ENCODE measurements at places on chromosomes 16 and 17. TPM values are rescaled to one million over a fixed set of nuclear protein-coding genes. Genes with fewer than 3 reads are reported as not detected.
A peak's percentile ranks its signal among the peaks of the same experiment; 100 is the strongest.

Gene RND2
- total RNA-seq: not detected

Gene FOXO3B
- 4.6 TPM for total RNA-seq

Gene NOG
- 0.16 TPM for total RNA-seq

Gene CSH2
- total RNA-seq: 2.4 TPM

Gene GAN
- total RNA-seq: 15.7 TPM

Gene SEC14L5
- not detected for total RNA-seq

Gene SLC16A6
- 0.39 TPM for total RNA-seq

Gene HEATR9
- not detected for total RNA-seq

Gene NLRC3
- 24.6 TPM for total RNA-seq

Gene C17orf100
- 0.89 TPM for total RNA-seq

Gene HOXB2
- total RNA-seq: 21.7 TPM

Gene CLEC18B
- 0.49 TPM for total RNA-seq

Gene RHBDL1
- total RNA-seq: 1.3 TPM

DNA sequence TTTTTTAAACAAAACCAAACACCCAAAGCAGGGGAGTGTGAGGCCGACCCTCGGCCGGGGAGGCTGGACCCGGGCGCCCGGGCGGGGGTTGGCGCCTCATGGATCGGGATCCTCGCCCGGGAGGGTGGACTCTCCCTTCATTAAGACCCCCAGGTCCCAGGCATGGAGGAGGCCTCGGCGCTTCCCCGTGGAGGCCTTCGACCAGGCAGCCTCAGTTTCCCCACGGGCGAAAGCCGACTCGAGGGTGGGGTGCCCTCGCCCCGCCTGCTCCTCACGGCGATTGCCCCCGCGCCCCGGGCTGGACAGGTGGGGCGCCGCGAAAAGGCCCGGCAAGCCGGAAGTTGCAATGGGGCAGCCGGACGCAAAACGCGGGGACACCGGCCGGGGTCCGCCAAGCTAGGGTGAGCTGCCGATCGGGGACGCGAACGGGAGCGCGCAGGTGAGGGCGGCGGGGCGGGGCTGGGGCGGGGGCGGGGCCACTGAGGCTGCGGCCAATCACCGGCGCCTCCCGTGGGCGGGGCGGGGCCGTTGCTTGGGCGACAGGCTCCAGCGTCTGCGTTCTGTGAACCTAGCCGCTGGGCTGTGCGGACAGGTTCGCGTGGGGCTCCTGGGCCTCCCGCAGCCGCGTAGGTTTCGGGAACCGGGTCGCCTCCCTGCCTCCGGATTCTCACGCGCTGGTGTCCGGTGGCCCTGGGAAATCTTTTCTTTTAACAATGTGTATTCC, 6.0 kb upstream of the ZNF205 start:
- DNase-seq: peak; percentile 96

DNA sequence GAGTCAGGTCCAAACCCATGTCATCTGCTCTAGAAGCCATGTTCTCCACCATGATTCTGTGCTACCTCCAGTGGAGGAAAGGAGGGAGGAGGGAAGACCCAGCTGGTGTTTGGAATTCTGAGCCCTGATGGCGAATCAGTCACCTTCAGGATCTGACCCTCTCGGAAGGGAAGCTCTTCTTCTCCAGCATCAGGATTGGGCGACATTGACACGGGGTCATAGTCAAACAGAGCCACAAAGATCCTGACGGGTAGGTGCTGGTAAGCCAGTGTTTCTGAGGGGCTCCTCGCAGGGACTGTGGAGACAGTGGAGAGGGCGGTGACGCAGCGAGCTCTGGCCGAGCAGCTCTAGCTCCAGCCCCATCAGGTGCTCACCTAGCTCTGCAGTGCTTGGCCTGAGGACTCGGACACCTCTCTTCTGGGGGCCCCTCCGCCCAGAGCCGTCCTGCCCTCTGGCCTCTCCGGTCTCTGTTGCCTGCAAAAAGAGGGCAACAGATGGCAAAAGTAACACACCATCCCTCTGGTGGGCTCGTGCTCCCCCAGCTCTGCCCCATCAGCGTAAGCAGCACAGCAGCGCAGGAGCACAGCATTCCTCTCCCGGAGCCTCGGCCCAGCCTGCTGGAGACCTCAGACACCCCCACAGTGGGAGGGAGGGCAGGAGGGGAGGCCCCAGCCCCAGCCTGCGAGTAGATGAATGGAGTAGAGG, 21.0 kb downstream of the TSPOAP1 start:
- DNase-seq: no peak

DNA sequence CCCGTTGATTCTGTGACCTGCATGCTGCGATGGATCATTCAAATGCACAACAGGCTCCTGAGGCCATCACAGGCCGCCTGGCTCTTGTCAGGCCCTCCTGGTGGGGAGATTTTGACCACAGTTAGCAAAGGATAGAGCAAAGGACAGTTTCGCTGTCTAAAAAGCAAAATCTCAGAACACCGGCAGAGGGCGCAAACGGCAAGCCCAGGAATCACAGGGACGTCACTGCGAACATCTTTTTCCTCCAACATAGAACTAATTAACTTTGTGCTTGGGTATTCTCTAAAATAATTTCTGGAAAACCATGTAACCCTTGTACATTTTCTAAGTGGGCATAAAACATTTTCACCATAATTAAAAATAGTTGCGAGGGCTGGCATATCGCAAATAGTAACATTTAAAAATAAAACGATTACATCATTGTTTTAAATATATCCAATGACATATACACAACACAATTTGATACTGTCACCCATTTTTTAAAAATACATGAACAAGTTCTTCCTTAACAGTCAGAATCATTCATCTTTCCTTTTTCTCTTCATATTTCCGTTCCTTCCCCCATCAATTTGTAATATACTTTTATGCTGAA, 19.7 kb upstream of the SLC47A1 start:
- DNase-seq: no peak

GRCh38 chr17:62112229-62112628, 47.2 kb upstream of the MED13 start:
- DNase-seq: no peak

DNA sequence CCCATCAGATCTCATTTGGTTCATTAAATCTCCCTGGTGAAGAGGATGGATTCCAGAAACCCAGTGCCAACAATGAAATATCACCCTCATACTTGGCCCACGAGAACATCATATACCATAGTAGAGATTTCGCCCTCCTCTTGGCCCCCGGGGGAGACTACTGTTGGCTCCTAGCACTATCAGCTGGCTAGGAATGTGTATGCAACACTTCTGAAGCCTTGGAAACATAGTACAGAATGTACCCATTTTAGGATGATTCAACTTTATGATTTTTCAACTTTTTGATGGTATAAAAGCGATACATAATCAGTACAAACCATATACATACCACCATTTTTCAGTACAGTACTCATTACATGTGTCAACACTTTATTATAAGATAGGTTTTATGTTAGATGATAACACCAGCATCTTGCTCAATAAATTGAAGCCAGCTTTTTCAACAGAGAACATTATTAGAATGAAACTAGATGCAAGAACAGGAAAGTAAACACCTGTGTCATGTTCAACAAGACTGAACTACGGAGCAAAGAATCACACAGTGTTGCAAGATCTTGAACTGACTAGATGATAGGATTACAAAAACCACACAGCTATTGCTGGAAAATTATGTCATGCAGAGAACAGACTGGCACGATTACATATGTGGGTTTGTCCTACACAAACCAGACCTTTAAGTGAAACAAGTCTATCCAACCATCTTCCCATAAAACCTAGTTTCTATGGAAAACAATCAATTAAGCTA, 17.2 kb downstream of the RSL1D1 start:
- no peak for DNase-seq

- DNase-seq: no peak
Observed at GRCh38 chr17:21374441-21375161, 1.6 kb upstream of the KCNJ12 start.

GRCh38 chr17:77446940-77447634, 306.3 kb downstream of the SEC14L1 start:
- no peak for DNase-seq

- no peak for DNase-seq
Observed at GRCh38 chr17:73347351-73347750, 35.5 kb upstream of the CDC42EP4 start.

GRCh38 chr17:78360371-78361224, 721 bp upstream of the SOCS3 start:
- peak; percentile 98 for DNase-seq

DNA sequence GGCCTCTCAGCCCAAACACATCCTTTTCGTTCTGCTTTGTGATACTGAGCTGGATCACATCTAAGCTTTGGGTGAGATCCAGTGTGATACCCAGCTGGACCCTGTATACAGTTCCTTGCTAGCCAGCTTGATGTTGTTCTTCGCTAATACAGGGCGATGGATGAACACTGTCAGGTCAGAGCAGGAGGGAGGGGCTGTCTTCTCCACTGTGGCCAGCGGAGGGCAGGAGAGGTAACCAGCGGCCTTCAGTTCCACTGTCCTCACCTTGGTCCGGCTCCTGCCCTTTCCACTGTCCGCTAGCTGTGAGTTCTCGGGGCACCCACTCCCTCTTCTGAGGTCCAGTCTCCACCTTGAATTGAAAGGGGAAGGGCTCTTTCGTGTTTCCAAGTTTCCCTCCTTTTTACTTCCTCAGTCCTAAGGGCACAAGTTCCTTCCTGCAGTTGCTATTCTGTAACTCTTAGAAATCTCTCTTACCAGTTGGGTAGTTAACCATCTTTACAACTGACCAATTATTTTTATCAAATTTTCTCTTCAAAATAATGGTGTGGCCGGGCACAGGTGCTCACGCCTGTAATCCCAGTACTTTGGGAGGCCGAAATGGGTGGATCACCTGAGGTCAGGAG, 3.0 kb upstream of the ZNF213 start:
- DNase-seq: no peak

- DNase-seq: peak; percentile 63
Observed at GRCh38 chr17:60142872-60143499, 6.8 kb upstream of the CA4 start.

DNA sequence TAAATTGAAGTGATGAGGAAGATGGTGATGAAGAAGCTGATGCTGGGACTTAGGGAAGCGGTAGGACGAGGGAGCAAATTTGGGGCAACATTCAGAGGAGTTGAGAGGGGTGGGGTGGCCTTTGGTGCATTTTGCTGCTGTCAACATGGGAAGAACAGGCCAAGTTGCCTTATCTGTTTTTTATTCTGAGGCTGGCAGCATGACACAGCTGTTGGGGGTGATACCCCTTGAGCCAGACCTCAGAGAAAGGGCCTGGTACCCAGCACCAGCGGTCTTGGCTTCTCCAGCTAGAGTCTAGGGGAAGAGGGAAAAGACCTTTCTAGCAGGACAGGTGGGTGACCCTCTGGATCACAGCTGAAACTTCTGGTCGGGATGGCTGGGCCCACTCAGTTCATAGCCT, 4.6 kb downstream of the IGFBP4 start:
- DNase-seq: no peak

DNA sequence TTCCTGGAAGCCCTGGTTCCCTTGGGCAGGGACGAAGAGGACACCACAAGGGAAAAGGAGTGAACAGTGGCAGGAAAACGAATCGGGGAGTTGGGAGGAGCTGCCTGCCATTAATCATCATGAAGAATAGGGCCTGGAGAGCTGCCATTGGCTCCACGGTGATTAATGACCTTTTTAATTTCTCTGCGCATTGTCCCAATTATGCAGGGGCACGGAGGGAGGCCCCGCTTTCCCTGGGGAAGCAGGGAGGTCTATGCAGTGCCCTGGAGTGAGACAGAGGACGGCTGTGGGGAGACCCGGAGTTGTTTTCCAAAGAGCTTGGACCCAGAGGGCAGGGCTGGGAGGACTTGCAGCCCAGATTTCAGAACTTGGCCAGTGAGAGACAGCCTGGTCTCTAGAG, 338.9 kb upstream of the C16orf82 start:
- no peak for DNase-seq

- DNase-seq: no peak
Observed at GRCh38 chr17:65662196-65662595, 100.7 kb upstream of the AXIN2 start.

- DNase-seq: no peak
Observed at GRCh38 chr16:89099905-89100304, 6.3 kb downstream of the ACSF3 start.

GRCh38 chr16:3737181-3737580, 19.9 kb upstream of the TRAP1 start:
- DNase-seq: no peak

GRCh38 chr17:75652934-75653549, 13.9 kb downstream of the RECQL5 start:
- peak; percentile 32 for DNase-seq

- no peak for DNase-seq
Observed at GRCh38 chr16:5885521-5885920, 787.9 kb upstream of the EEF2KMT start.

DNA sequence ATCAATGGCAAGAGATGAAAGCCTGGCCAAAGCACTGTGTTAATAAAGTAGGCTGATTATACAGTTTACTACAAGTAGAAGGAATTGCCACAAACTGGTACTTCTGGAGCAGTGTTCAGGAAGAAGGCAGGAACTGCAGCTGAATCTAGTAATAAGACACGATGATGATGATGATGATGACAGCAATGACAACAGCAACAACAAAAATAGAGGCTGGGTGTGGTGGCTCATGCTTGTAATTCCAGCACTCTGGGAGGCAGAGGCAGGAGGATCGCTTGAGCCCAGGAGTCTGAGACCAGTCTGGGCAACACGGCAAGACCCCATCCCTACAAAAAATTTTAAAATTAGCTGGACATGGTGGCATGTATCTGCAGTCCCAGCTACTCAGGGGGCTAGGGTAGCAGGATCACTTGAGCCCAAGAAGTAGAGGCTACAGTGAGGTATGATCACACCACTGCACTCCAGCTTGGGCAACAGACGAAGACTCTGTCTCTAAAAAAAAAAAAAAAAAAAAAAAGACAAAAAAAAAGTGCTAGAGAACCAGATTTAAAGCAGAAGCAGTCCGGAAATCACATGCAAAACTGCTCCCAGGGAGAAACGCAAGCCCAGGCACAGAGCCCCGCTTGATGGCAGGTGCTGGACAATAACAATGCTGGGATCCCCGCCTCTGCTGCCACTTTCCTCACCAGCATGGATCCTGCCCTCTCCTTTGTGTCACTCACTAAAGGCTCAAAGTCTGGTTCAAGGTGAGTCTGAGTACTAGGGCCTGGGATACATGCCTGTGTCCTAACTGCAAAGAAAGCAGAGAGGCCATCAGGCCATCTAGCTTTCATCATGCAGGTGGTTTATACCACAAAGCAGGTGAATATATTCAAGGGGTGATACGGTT, 44.8 kb downstream of the CPPED1 start:
- DNase-seq: no peak

DNA sequence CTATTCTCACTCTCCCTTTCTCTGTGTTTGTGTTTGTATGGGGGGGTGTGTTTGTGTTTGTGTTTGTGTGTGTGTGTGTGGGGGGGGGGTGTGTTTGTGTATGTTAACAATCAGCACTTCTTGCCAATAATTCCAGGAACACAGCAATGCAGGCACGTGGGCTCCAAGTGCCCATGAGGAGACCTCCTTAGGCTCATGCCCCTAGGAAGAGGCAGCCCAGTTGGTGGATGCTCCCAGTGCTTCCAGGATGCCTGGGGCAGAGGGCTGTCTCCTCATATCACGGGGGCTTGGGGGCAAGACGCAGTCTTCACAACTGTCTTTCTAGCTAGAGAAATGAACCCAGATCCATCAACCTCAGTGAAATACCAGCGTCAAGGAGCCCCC, 9.9 kb downstream of the ABR start:
- no peak for DNase-seq
